ENCODE measurements at places on chromosomes 4 and X. TPM values are rescaled to one million over a fixed set of nuclear protein-coding genes. Genes with fewer than 3 reads are reported as not detected.

DNA sequence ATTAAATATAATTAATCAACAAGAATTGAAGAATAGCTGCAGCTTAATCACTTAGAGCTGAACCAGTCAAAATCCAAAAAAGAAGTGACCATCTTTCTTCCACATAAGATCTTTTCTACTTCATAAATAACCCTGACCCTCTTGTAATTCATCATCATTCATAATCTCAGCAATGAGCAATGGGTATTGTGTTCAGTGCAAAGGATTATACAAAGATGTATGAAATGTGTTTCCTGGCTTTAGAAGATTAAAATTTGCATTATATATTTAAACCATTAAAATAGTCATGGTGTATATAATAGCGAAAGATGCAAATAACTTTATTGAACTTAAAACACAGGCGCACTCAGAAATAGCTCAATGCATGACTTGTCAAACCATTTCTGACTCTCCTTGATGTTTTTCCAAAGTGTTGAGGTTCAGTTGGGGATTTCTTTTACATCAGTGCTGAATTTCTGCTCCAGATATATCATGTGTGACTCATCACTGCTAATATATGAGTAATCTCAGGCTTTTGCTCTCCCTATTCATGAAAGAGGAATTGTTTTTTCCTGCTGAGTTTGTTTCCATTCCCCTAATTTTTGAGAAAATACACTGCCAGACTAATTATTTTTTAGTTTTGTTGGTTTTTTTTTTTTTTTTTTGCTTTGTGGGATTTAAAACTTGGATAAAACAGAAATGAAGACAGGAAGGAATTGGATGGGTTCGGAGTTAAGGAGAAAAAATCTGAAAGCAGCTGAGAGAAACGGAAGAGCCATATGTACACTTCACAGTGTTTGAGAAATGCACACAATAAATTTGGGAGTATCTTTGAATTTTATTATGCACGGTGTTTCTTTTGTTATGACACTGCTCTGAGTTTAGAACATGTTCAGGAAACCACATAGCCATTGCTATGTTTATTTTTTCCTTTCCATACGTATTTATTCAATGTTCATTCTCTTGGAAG, 290.1 kb upstream of the PCDH7 start:
- peak; percentile 39 for DNase-seq

DNA sequence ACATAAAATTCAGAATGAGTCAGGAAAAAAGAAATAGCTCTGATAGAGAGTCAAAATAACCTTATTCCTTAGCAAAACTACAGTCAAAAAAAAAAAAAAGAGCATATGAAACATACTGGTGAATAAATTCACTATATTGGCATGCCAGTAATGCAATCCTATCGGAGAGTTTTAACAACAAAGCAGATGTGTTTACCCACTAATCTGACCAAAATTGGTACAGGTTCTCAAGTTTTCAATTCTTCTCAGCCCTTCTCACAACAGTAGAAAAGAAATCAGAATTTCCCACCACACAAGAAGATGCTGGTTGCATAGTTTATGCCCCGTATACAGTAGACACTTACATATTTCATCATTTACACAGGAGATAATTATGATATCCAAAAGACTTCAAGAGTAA, 59.4 kb downstream of the LCORL start:
- DNase-seq = no peak

Gene HSFX2
- not detected for total RNA-seq

GRCh38 chrX:68677998-68678397, 30.5 kb downstream of the STARD8 start:
- DNase-seq = no peak

DNA sequence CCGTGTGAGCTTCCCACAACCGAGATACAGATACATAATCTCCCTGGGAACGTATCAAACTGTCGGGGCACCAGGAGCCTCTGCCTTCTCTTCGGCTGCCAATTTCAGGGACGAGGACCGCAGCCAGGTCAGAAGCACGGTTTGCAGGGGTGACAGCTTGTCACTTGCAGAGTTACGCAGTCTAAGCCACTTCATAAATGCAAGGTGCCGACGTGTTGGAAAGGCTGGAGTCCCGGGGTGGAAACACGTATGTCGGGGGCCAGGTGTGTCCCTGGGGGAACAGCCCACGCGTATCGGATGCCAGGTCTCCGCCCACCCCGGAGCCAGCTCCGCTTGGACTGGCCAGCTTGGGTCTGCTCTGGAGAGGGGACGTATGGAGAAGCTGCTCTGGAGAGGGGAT, 76.3 kb upstream of the SHOX start:
- no peak for DNase-seq

- DNase-seq = peak; percentile 32
Observed at GRCh38 chr4:147108409-147108808, 162.7 kb upstream of the TTC29 start.

GRCh38 chrX:14872355-14872754, 514 bp downstream of the FANCB start:
- peak; percentile 17 for DNase-seq

DNA sequence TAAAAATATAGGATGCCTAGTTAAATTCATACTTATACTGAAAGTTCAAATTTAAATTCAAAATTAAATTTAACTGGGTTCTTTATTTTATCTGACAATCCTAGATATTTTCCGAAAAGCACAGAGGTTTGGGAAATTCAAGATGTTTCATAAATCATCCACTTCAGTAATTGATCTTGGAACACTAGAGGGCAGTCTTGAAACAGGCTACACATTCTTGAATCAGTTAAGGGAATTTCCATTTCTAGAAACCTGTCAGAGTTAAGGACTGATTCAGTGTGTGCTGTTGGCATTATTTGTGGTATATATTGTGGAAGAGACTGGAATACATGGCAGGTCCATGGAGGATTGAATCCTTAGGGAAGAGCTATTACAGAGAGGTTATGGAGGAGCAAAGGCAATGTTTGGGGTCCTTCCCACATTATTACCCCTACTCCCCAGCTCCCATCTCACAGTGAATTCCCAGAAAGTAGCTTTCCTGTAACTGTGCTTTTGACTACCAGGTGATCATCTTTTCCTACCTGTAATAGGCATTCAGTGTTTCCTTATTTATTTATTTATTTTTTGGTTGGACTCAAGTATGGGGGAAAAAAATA, 92.9 kb downstream of the EGF start:
- DNase-seq = peak; percentile 64

Gene UCP1
- not detected for total RNA-seq

GRCh38 chr4:115664285-115664684, 550.9 kb upstream of the NDST4 start:
- DNase-seq = no peak

DNA sequence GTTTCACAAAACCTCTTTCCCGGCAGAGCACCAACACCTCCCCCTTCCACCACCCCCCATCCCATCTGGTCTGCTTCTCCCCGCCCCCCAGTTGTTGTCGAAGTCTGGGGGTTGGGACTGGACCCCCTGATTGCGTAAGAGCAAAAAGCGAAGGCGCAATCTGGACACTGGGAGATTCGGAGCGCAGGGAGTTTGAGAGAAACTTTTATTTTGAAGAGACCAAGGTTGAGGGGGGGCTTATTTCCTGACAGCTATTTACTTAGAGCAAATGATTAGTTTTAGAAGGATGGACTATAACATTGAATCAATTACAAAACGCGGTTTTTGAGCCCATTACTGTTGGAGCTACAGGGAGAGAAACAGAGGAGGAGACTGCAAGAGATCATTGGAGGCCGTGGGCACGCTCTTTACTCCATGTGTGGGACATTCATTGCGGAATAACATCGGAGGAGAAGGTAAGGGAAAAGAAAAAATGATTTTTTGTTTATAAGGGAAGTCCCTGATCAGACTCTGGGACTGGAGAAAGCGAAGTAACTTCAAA, at the start of gene PDGFRA:
Gene PDGFRA (plus strand): TSS at position 333 of the 541 bp plus-strand sequence. CDS start 29,476 bp downstream, outside the sequence.
- no peak for DNase-seq

- DNase-seq = no peak
Observed at GRCh38 chr4:169143335-169143734, 127.4 kb downstream of the SH3RF1 start.

- DNase-seq = no peak
Observed at GRCh38 chr4:76215077-76215476, 1.5 kb upstream of the SCARB2 start.

Gene CYTL1
- 180 TPM for total RNA-seq

- DNase-seq = no peak
Observed at GRCh38 chrX:77900688-77901087, 1.4 kb downstream of the COX7B start.

DNA sequence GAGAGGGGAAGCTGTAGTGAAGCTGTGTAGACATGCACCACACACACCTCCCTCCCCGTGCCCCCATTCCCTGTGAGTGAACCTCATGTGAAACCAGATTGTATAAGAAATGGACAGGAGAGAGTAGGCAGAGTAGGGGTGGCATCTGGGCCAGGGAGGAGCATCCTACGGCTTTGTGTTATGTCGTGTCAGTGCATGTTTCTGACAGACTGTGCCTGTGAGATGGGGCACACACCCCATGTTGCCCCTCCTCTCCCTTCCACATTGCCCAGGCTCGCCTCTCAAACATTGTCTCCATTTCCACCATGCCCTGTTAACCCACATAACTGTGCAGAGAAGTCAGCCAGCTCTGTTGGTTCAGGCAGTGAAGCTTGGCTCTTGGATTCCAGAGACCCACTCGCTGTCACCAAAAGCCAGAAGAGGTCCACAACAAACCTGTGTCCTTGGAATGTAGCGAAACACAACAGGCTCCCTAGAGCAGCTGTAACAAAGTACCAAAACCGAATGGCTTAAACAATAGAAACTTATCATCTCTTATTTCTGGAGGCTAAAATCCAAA, 56.1 kb downstream of the SLC9A6 start:
- no peak for DNase-seq

Gene GSX2
- not detected for total RNA-seq

DNA sequence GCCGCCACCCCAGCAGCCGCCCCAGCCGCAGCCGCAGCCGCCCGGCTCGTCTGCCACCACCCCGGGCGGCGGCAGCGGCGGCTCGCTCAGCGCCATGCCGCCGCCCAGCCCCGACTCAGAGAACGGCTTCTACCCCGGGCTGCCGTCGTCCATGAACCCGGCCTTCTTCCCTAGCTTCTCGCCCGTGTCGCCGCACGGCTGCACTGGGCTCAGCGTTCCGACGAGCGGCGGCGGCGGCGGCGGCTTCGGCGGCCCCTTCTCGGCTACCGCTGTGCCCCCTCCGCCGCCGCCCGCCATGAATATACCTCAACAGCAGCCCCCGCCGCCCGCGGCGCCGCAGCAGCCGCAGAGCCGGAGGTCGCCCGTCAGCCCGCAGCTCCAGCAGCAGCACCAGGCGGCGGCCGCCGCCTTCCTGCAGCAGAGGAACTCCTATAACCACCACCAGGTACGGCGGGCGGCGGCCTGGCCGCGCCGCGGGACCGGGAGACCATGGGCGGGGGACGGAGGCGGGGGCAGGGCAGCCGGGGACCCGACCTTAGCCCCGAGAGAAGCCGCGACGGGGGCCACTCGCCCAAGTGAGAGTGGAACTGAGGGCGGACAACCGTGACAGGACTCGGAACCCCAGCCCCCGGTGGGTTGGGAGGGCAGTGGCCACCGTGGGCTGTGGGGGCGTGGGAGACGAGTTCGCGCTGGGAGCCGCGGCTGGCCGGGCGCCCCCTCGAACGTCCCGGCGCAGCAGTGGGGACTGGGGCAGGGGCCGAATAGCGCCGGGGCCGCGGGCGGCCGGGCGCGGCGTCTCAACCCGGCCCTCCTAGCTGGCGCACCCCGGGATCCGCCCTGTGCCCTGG, 1.8 kb downstream of the CPEB2 start:
- peak; percentile 27 for DNase-seq

DNA sequence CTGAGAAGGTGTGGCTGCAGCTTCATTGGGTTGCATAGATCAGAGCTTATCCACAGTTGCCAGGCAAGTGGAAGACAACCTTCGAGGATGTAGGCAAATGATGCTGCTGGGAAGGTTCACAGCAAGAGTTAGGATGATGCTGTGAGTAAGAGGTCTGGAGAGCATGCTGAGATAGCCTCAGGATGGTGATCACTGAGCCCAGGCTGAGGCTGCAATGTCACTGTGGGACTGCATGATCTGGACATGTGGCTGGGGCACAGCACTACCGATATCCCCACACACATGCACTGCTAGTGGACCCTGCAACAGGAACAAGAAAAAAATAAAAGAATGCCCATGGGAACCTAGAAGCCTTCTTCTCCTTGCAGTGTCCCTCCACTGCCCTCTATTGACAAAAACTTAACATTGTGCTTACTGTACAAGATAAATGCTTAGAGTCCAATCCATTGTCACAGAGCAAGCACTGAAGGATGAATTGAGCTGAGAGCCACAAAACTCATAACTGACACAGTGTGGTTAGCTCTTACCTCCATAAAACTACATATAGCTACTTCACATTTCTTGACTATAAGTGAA, 105.6 kb downstream of the CNKSR2 start:
- DNase-seq = peak; percentile 33

Gene SMIM31
- total RNA-seq = not detected

Gene EMCN
- total RNA-seq = 0.05 TPM

DNA sequence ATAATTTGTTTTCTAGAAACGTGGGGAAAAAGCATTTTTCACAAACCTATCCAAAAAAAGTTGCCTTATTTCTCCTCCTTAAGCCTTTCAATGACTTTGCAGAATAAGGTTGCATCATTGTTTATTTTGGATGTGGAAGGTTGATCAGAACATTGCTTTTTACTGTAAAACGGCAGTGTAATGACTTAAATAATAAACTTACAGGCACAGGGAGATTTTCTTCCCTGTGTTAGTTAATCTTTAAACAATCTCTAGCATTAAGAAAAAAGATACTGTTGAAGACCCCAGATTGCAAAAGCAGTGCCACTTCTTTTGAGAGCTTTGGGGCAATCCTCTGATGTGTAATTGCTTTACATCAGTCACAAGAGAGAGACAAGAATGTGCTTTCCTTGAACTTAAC, 153.4 kb downstream of the ARX start:
- DNase-seq = no peak

GRCh38 chr4:100986360-100986868, 360.9 kb downstream of the PPP3CA start:
- peak; percentile 7 for DNase-seq

DNA sequence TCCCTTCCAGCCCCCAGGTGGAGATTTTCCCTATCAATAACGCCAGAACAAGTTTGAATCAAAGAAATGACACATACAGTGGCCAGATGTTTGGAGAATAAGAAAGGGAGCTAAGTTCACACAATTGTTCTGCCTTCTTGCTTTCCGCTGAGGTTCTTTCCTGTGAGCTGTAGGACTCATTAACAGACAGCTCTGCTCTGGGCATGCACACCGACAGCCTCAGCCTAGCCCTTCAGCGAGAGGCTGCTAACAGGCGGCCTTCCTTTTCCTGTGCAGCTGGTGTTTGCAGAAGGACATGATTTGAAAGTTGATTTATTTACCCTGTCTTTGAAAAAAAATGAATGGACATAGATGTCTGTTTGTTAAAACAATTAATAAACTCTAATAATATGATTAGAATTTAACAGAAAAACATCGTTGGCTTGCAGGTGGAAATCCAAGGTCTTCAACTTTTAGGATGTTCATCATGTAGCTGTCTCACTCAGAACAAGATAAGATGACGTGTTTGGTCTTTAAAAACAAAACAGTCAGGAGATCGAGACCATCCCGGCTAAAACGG, 183.3 kb downstream of the KDR start:
- no peak for DNase-seq

DNA sequence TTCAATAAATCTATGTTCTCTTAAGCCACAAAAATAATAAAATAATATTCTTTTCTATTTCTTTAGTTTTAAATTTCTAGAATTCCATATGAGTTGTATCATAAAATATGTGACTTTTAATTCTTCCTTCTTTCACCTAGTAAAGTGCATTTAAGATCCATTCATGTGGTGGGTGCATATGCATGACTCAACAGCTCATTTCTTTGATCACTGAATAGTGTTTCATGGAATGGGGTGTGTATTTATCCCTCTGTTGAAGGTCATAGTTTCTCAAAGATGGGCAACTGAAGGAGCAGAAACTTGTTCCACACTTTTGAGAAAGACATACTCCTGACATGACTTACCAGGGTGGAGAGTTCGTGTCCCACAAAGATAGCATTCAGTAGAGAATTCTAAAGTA, 1230.3 kb upstream of the AGA start:
- no peak for DNase-seq

Data from M059J (cell line).